Globus pallidus (tissue), 1 donor: ENCODE measurements at places on chromosomes 5 and 9.

GRCh38 chr9:77952635-77953328 lies 78.8 kb downstream of the GNAQ start:
- DNase-seq = no peak

DNA sequence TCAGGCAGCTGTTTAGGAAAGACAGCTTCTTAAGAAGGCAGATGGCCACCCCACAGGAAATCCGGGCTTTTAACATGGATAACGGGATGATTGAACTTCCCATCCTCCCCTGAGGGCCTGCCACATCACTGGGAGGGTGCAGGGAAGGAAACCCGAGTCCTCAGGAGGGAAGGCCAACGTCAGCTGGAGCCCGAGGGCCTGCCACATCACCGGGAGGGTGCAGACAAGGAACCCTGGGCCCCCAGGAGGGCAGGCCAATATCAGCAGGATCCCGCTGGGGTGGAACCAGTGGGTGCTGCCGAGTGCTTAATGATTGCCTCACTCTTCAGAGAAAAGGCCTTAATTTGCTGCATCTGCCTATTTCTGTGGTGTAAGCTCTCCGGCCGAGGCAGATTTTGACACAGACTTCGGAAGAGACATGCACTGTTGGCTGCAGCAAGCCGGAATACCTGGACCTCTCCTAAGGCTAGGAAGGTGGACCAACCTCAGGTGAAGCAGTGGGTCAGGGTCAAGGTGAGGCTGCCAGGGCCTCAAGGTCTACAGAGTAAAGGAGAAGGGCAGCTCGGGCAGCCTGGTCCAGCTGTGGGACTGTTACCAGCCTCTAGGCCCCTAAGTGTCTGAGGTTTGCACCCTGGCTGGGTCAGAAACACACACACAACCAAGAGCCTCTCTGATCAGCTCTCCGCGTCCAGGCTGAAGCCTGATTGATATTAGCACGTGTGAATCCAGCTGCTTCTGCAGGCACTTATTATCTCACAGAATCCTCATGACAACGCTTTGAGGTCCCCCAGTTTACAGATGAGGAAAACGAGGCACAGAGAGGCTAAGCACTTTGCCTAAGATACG lies 14.8 kb upstream of the COL5A1 start:
- no peak for DNase-seq

DNA sequence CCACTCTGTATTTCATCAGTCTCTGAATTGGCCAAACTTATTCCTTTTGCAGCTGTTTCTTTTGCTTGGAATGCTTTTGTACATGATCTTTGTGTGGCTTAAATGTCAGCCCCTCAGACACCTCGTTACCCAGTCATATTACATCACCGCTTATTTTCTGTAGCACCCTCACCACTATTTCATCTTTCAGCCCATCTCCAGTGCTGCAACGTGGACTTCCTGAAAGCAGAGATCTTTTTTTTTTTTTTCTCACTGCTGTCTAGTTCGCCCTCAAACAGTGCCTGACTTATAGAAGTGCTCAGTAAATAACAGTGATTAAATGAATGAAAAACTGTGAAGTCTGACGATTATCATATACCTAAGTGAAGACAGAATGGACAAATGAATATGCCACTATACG lies 835 bp downstream of the SRA1 start:
- no peak for DNase-seq

DNA sequence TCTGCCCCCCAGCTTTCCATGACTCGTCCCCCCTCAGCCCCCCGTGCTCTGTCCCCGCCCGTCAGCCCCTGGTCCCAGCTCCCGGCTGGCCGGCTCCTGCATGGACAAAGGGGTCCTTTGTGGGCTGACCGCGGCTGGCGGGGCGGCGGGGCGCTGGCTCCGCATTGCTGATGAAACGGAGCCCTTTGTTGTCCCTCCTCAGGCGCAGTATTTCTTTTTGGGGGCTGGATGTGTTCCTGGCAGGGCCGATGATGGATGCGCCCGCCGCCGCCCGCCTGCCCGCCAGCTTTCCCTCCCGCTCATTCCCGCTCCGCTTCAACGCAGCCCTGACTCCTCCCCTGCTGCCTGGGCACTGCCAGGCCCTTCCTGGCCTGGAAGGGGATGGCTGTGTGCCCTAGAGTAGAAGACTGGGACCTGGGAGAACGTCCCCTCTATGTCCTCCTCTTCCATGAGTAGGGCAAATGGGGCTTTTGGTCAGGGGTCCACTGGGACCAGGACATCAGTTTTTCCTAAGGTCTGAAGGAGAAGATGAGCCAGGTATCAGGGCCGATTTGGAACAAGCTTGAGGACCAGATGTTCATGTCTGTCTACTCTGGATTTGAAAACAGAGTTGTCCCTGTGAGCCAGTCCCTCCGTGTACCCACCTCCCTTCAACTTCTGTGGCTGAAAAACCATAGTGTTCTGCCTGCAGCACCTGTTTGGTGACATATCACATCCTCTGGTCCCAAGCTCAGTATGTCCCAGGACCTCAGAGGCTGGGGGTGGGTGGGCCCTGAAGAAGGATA lies 29.0 kb downstream of the CXXC5 start:
- DNase-seq = peak; percentile 96

DNA sequence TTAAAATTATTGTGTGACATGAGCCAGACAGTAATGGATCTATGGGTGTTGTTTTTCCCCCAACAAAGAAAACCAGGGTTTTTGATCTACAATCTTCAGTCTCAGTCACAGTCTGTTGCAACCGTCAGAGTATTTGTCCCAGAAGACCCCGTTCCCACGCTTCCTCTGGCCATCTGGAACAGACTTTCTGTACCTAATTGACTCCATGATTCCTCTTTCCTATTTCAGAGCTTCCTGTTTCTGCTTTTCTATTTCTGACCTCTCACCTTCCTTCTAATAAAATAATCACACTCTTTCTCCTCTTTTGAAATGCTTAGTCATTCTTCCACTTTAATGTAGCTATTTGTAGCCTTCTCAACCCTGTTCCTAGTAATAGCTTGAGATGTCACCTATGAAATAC lies 1044.8 kb downstream of the DTWD2 start:
- no peak for DNase-seq

GRCh38 chr9:16258708-16259107 lies 611.8 kb downstream of the BNC2 start:
- DNase-seq = no peak

DNA sequence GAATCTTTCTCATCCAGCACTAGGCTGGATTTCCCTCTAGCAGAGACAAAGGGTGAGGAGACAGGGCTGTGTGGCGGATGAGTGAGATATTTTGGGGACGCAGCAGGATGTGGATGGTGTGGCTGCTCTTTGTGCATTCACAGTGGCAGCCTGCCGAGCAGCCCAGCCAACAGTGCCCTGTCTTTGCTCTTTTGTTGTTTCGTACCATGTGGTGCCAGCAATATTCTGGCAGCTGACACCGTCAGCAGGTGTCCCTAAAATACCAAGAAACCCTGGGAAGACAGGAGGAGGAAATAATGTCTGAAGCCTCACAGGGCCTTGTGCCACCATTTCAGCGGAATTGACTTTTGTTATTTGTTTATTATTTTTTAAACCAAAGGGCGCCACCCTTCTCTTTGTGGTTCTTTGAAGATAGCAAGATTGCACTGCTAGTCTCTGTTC lies 141.4 kb downstream of the CCDC192 start:
- DNase-seq = peak; percentile 87

GRCh38 chr5:143379606-143380005 lies 23.9 kb downstream of the NR3C1 start:
- no peak for DNase-seq

GRCh38 chr9:74672237-74672636 lies 175.1 kb downstream of the RORB start:
- DNase-seq = no peak

- no peak for DNase-seq
These were observed 455 bp upstream of the FER start for GRCh38 chr5:108747111-108747773.

- DNase-seq = no peak
These were observed 80.9 kb downstream of the PPP2R2B start for GRCh38 chr5:146797658-146798057.

GRCh38 chr9:35948901-35949318 lies 9.0 kb downstream of the OR2S2 start:
- no peak for DNase-seq

DNA sequence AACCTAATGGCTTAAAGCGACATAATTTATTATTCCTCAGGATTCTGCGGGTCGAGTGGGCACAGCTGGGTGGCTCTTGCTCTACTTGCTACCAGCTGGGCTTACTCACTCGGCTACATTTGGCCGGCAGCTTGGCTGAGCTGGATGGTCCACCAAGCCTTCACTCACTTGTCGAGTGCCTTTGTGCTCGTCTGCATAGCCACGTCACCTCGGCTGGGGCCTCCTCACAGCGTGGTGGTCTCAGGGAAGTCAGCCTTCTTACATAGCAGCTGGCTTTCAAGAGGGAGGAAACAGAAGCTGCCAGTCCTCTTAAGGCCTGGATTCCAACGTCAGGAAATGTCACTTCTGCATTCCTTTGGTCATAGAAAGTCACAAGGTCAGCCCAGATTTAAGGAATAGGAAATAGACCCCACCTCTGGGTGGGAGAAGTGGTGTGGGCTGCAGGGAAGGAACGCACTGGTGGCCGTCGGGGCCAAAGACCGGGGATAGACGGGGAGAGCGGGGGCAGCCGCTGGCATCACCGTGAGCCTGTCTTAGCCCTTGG lies 75.1 kb upstream of the RUFY1 start:
- DNase-seq = no peak

GRCh38 chr9:134025606-134026541 lies 593 bp downstream of the BRD3OS start:
- DNase-seq = peak; percentile 36

- DNase-seq = no peak
These were observed 199.6 kb downstream of the SMARCA2 start for GRCh38 chr9:2214707-2215106.

- DNase-seq = no peak
These were observed 934.3 kb upstream of the CDH10 start for GRCh38 chr5:25579111-25579510.

DNA sequence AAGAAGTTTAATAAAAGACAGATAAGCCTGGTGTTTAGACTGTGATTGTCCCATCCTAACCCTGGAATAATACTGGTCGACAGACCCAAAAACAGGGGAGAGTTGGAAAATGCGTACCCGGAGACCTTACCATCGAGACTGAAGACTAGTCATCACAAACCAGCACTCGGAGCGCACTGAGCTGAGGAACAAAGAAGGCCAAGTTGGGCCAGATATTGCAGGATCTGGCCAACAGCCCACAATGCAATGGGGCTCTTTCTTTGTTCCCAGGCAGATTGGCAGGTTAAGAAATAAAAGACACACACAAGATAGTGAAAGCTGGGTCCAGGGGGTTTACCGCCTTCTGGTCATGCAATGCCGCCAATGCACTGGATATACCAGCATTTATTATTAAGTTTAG lies 188.7 kb upstream of the RAI14 start:
- DNase-seq = no peak

- DNase-seq = no peak
These were observed 134.5 kb upstream of the TNFAIP8 start for GRCh38 chr5:119221330-119221729.

DNA sequence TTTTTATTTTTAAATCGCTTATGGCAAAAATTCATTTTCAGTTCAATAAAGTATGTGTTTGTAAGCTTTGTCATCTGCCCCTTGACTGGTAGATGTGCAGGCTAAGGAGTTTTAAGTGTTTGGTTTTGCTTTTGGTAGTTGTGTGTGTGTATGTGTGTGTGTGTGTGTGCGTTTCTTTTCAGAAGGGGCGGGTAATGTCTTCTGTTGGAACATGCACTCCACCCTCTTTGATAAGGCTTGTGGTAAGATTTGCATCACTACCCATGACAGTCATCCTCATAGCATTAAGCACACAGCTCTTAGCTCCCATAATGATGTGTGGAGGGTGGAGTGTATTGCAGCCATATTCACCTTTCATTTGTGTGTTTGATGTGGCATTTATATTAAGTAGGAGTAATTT lies 92.1 kb upstream of the FSD1L start:
- DNase-seq = no peak

DNA sequence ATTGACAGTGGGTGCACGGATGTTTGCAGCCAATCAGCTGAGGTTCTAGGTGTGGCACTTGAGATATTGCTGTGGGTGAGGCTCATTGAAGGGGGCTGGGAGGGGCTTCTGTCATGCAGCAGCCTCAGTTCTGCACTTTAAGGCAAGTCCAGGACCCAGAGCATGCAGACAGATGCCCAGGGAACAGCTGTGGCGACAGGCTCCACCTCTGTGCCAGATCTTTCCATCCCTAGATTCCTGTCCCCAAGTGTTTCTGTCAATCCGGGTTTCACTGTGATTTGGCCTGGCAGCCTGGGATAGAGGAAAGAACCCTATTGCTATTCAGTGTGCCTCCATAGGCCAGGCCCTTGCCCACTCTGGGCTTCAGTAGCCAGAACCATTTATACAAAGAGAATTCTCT lies 20.8 kb upstream of the CERCAM start:
- DNase-seq = no peak

GRCh38 chr5:73818357-73818756 lies 192.4 kb downstream of the ARHGEF28 start:
- DNase-seq = no peak

GRCh38 chr5:147752666-147753290 lies 29.8 kb downstream of the JAKMIP2 start:
- no peak for DNase-seq

- no peak for DNase-seq
These were observed 4.9 kb upstream of the PGGT1B start for GRCh38 chr5:115267617-115268016.

DNA sequence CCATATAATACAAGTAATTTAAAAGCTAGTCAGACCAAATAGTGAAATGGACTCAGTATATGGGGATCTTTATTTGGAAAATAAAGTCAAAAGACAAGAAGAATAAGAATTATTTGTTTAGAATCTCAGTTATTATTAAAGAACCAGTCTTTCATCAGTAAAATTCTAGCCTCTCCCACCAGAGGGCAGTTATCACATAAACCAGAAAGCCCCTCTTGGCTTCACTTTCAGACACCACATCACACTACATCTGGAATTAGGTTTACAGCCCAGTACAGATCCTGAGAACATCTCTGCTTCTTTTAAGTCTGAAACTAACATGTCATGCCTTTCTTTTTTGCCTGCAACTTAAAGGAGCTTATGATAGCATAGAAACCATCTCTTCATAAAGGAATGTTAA lies 12.2 kb upstream of the HSPB3 start:
- DNase-seq = no peak

GRCh38 chr9:136741883-136742571 lies 713 bp downstream of the LCN10 start:
- no peak for DNase-seq

DNA sequence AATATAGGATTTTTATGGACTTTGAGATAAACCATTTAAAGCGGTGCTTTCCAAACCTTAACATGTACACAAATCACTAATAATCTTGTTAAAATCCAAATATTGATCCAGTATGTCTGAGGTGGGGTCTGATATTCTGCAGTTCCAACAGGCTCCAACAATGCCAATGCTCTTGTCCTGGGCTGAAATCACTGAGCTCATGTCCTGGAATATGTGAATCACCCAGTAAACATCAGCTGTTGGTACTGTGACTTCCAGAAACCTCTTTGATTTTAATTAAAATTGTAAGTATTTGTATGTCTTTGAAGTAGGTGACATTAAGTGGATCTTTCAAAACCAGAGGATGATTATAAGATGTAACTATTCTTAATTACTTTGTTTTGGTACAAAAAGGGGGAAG lies 52.8 kb upstream of the CAST start:
- no peak for DNase-seq
